Right renal pelvis (tissue), 4 donors: ENCODE measurements at places on chromosomes 3 and 15. TPM values are rescaled to one million over a fixed set of nuclear protein-coding genes. Genes with fewer than 3 reads are reported as not detected.

MB21D2 gene
- 17.7 TPM for polyA plus RNA-seq

- DNase-seq: no peak
These were observed 77.9 kb downstream of the FOXB1 start for GRCh38 chr15:60081976-60082375.

DNA sequence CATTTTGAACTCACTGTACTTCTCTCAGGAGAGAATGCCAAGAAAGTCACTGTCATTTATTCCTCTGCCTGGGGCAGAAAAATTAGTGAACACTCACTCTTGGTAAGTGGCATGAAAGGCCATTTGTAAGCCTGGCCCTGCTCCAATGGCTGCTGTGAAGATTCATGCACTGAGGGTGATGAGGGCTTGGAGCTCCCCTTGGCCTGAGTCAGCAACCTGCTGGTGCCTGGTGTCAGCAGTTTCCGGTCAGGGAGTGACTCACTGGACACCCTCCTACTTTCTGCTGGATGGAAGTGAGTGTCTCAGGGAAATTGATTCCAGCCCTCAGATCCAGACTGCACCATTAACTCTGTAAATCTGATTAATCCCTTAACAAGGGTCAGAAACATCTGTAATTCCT, 37.6 kb downstream of the TRA2B start:
- DNase-seq: no peak

- no peak for DNase-seq
These were observed 14.6 kb downstream of the PLSCR5 start for GRCh38 chr3:146590521-146590920.

GOLGA6L4 gene
- polyA plus RNA-seq: 15.8 TPM

- no peak for DNase-seq
These were observed 151.5 kb downstream of the LRRK1 start for GRCh38 chr15:101070502-101071273.

DNA sequence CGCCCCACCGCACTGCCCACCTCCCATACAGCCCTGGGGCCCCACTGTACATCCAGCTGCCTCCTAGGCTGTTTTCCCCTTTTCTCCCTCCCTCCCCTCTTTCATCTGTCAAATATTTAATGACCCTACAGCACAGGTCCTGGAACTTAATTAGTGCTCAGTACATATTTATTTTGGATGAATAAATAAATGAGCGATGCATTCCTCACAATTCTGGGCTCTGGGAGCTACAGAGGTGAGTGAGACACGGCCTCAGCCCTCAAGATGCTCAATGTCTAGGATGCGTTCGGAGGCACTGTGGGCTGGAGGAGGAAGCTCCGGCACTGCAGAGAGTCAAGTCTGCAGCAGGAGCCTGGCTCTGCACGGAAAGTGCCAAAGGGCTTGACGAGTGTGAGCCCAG, 175.0 kb downstream of the FAM43A start:
- DNase-seq: no peak

SNAPC5 gene
- polyA plus RNA-seq: 41.6 TPM

CD200R1 gene
- 0.96 TPM for polyA plus RNA-seq

TMEM212 gene
- 0.19 TPM for polyA plus RNA-seq

- DNase-seq: no peak
These were observed 102.6 kb downstream of the TFG start for GRCh38 chr3:100811779-100812507.

DNA sequence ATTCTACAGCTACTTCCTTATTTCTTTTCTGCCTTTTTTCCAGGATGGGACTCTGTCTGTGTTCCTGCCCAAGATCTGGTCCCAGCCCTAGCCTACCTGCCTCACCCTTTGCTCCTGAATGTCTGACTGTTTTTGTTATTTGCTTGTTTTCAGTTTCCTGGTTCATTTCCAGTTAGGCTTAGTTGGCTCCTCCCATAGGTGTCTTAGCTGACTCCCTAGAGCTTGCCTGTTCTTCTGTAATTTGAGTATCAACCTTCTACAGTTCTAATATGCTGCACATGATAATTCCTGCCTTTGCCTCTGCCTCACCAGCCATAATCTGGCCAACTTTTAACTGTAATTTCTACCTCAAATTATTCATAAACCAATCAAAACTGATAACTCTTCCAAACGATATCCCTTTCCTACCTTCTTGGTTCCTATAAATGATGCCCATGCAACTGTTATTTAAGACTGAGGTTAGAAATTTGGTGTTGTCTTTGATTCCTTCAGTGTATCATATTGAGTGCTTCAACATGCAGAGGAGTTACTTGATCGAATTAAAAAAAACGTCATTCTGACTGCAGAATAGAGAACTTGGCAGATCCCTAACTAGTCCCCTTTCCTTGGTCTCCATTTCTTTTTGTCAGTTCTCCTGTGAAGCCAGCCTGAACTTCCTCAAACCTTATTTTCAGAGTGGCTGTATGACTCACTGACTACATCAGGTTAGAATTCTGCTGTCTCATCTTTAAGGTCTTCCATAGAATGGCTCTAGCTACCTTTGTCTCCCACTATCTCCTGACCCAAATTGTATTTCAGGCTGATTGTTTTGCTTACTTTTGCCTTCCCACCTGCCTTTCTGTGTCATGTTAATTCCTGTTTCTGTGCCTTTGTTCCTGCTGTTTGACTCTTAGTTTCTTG, 8.4 kb downstream of the GOLM2 start:
- DNase-seq: no peak

DNA sequence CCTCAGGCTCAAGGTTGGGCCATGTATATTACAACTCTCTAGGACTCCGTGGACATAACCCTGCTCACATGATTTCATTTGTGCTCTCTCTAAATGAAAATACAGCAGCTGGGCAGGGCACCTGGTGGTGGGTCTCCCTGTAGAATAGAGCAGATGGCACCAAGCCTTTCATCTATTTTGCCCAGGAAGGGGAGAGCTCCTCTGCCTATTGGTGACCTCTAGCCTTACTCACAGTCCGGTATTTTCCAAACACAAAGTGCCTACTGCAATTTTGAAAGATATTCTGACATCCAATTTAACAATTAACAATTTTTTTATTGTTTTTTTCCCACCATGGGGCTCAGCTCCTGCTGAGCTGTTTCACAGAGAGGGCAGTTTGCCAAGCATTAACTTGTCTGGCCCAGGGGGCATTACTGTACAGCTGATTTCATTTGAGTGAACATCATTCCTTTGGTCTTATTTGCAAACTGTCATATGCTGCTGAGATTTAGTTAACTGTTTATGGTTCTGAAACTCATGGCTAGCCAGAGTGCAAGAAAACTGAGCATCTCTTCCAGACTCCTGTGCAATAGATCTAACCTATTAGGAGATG, 474.0 kb downstream of the EPHB1 start:
- no peak for DNase-seq

DNA sequence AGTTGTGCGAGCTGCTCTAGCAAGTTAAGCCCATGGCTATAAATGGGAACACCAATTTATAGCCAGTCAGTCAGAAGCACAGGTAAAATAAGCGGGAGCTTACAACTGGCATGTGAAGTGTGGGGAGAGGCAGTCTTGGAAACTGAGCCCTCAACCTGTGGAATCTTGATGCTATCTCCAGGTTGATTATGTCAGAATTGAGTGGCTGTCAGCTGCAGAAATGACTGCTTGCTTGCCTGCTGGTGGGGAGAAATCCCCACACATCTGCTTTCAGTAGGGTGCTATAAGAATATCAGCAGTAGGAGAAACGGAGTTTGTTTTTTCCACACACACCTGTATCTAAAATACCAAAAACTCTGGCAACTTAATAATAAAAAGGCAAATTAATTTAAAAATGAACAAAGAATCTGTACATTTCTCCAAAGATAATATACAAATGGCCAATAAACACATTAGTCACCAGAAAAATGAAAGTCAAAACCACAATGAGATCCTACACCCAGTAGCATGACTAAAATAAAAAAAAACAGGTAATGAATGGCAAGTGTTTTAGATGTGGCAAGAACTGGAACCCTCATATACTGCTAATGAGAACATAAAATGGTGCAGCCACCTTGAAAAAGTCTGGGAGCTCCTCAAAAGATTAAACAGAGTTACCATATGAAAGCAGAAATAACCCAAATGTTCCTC, 26.0 kb upstream of the MAP4 start:
- no peak for DNase-seq

ZNF80 gene
- polyA plus RNA-seq: not detected

GRCh38 chr3:36894914-36895313, 49.9 kb downstream of the TRANK1 start:
- no peak for DNase-seq

- DNase-seq: no peak
These were observed 62.3 kb upstream of the PLSCR4 start for GRCh38 chr3:146313031-146313745.

- no peak for DNase-seq
These were observed 22.2 kb downstream of the EPHB3 start for GRCh38 chr3:184583578-184584451.
